ENCODE measurements at places on chromosomes 16 and 17. TPM values are rescaled to one million over a fixed set of nuclear protein-coding genes. Genes with fewer than 3 reads are reported as not detected.

CCL2 gene
- total RNA-seq, result 48.7 TPM

ANKRD40 gene
- total RNA-seq, result 46.0 TPM

CDH11 gene
- total RNA-seq, result 12.9 TPM

ARL17A gene
- 7.7 TPM for total RNA-seq

ALDH3A1 gene
- total RNA-seq, result 0.24 TPM

PPP1R27 gene
- total RNA-seq, result not detected

- no peak for DNase-seq
Observed at GRCh38 chr17:63716426-63716825, 16.5 kb upstream of the LIMD2 start.

DNA sequence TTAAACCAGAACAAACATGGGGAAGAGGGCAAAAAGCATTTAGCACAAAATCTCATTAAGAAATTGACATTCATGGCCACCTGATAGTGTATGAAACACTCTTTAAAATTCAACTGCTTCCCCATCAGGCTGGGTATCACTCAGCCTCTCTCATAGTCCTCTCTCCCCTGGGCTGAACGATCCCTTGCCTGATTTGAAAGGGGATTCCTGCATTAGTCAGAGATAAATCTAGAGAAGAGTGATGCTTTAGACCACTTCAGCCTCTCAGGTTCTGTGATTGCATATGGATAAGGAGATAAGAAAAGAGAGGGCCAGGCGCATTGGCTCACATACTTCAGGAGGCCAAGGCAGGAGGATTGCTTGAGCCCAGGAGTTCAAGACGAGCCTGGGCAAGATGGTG lies 280.0 kb downstream of the SOX9 start:
- DNase-seq, result no peak

DNA sequence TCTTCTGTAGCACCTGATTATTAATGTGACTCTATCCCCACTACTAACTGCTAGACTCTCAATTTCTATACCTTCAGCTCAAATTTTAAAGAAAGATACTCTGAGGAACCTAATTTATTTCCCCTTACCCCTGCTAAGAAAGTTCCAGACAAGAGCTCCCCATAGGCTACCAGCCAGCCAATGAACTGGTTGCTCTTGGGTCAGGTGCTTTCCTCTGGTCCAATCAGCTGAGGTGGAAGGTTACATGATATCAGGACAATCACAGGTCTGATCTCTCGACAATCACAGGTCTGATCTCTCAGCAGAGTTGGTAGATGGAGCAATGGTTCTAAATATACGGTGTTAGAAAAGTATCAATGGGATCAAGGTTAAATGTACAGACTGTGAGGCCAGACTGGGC lies 86.8 kb downstream of the AXIN2 start:
- DNase-seq, result no peak

GRCh38 chr16:81615833-81616232 lies 163.3 kb upstream of the PLCG2 start:
- DNase-seq, result no peak

DNA sequence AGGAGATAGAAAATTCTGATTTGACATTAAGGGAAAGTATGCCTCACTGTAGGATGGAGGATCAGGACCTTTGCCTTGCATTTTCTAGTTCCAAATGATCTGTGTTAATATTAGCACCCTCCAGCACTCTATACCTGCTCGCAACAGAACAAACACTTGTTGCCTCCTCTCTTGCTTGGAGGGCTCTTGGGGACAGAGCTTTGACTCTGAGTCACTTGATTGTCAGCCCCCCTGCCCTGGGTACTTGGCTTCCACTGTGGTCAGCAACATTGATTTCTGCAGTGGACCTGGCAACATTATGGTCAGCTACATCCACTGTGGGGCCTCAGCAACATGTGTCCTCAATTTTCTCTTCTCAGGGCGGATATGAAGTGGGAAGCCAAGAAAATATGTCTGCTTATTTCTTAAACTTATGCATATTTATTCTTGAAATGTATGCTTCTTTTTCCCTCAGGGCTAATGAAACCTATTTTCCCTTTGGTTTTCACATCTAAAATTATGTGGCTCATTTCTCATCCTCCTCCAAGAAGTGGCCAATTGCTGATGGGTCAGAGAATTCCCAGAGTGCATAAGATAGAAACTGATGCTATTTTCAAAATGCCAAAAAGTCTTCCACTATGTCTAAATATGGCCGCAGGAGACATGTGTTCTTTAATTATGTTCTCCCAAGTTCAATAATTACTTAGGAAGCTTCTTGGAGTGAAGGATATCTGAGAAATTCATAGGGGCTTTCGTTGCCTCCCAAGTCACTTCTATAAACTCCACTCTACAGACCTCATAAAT lies 94.6 kb upstream of the SMIM36 start:
- DNase-seq, result no peak

DNA sequence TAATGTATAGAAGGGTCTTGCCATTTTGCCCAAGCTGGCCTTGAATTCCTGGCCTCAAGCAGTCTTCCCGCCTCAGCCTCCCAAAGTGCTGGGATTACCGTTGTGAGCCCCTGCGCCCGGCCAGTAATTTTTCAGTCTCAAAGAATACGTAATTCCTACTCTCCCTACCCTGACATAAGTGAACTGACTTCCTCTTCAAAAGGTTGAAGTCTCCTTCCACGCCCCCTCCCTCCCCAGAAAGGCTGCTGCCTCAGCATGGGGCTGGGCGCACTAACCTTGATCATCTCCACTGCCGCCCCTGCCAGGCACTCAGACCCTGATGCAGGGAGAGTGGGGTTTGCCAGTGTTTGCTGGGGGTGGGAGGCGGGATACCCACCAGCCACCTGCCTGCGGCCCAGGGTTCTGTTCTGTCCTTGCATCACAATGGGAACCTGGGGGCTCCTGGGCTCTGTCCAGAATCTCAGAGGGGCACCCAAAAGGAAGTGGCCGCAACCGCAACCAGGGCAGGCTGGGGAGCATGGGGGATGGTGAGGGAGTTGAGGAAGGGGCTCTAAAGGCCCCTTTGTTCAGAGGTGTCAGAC lies 27.5 kb downstream of the KIFC3 start:
- no peak for DNase-seq

Measured in H7 (cell line).